ENCODE measurements at places on chromosomes 16 and 17.

DNA sequence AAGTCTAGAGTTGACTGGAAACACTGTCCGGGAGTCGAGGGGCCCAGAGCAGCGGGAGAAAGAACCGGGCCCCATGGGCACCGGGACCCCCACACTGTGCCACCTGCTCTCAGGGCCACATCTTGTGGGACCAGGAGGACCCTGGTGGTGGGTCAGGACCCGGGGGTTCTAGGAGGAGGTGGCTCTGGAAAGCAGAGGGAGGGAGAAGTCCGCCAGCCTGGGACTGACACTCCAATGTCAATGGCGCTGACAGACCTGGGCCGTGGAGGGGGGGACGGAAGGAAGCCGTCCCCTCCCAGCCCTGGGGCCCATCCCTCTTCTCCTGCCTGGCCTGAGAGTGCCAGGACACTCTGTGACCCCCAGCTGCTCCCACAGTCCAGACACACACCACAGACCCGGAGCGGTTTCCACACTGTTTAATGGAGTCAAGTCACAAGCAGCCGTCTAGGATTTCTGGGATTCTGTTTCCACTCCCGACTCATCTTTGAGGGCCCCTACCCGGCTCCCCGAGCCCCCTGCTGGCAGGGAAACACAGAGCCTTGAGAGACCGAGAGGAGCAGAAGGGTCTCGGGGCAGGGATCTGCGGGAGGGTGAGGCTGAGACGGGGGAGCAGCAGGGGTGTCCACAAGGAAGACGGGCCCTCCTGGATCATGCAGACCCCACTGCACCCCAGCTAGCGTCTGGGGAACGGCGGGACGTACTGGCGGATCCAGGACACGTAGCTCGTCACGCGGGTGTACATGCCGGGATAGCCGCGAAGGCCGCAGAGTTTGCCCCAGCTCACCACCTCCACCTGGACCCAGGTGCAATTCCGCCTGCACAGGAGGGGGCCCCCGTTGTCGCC lies 23.5 kb upstream of the UBE2I start:
- DNase-seq, result no peak

DNA sequence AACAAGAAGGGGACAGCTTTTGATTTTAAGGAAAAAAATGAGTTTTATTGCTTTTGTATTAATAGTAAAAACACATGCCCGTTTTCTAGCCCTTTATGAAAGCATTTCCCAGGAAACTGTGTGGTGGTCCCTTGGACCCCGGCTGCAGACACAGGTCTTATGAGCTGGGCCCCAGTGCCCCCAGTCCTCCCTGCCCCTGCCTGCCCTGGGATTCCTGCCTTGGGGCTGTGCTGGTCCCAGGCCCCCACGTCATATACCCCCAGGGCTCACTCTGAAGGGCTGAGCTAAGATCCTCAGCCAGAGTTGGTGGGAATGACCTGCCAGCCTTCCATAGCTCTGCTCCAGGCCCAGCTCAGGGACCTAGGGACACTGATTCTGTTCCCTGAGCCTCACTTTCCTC lies 30.8 kb downstream of the GINS2 start:
- no peak for DNase-seq

- no peak for DNase-seq
These were observed 30.7 kb upstream of the CDH5 start for GRCh38 chr16:66335704-66336329.

- DNase-seq, result no peak
These were observed 369.1 kb downstream of the CPPED1 start for GRCh38 chr16:12434567-12434966.

DNA sequence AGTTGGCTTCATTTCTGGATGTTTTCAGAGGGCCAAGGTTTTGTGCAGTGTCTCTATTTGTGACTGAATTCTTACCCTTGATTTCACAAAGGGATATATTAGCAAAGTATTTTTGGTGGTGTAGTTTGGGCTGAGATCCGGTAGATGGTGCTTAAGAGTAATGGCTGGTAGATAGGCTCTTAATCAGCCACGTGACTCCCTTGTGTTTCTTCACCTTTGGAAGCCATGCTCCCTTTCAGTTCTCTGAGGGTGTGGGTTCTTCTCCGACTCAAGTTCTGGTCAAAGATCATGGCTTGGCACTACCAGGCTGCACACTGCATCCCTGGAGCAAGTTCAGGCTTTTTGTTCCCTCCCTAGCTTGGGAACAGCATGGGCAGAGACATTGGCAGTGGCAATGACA lies 887.3 kb downstream of the CDH8 start:
- no peak for DNase-seq

DNA sequence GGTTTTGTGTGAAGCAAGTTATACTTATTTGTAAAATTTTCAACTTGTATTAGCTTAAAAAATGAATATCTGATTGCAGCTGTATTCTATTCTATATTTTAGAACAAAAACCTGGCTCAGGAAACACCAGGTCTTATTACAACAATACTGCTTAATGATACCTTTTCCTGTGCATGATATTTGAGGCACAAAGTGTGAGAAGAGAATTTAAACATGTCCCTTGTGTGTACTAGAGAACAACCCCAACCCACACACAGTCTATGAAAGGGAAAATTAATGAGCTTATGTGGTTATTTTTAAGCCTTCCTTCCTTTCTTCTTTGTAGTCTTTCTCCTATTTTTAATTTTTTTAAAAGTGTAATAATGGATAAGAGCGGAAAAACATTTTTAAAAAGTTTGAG lies 122.6 kb upstream of the MON1B start:
- DNase-seq, result no peak

DNA sequence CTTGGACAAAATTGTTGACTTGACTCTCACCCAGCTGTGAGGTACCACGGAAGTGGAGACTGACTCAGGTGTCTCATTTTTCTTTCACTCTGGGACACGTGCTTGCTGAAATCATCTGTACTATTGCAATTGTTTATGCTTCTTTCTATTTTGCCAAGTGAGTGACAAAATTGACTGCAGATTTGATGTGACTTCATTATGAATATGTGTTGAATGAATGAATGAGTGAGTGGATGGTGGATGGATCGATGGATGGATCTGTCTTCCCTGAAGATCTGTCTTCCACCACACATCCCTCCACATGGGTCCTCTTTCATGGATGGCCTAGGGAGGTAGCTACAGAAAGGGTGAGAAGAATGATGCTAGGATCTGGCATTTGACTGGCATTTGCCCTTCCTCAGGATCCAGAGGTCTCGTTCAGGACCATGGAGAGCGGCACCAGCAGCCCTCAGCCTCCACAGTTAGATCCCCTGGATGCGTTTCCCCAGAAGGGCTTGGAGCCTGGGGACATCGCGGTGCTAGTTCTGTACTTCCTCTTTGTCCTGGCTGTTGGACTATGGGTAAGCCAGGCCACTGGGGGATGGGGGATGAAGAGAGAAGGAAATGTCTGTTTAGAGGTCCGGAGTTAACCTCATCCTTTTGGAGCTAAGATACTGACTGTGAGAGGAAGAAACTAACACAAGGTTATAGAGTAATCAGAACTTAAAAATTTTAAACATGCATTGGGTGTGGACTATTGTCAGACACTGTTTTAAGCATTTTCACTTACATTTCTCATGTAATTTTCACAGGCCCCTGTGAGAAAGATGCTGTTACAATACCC lies 12.7 kb downstream of the SLC5A11 start:
- peak; percentile 40 for DNase-seq

DNA sequence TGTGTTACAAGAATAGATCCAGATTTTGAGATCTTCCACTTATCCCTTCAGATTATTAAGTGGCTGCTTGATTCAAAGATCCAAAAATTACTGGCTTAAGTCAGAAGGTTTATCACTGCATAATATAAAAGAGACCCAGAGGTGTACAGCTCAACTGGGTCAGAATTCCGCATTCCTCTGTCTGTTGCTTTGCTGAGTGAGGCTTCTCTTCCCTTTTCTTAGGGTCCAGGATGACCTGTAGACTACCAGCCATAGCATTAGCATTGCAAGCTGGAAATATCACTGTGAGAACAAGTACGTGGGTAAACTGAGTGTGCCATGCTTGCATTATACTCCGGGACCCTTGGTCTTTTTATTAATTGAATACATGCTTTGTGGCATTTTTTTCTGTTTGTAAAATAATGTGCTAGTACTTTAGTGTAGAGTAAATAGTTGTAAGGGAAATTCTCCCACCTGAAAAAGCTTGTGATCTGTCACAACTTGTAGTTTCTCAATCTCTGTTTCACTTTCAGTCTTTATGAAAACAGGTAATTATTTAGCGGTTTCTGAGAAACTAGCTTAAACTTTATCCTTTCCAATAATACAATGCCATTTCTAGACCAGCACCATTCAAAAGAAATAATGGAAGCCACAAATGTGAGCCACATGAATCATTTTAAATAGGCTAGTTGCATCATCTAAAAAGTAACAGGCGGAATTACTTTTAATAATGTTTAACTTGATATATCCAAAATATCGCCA lies 61.6 kb downstream of the TNRC6C start:
- DNase-seq, result no peak

- no peak for DNase-seq
These were observed 268.3 kb upstream of the MAF start for GRCh38 chr16:79868841-79869240.

DNA sequence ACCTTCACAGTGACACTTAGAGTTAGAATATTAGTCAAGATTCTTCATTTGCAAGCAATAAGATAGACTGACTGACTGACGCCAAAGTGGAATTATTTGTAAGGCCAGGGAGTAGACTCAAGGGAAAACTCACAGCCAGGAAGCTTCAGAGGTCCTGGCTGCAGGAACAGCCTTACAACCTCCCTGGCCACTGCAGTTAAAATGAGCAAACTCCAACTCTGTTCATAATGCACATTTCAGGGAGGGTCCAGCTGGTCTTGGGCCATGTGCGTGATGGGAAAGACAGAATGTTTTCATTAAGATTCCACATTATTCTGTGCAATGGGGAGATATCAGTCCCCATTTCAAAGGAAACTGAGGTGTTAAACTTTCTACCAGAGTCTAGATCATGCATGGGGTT lies 9.9 kb downstream of the CAPNS2 start:
- DNase-seq, result no peak

GRCh38 chr16:12752159-12752558 lies 51.5 kb downstream of the CPPED1 start:
- no peak for DNase-seq

GRCh38 chr17:37553401-37553966 lies 55.7 kb downstream of the SYNRG start:
- DNase-seq, result no peak

DNA sequence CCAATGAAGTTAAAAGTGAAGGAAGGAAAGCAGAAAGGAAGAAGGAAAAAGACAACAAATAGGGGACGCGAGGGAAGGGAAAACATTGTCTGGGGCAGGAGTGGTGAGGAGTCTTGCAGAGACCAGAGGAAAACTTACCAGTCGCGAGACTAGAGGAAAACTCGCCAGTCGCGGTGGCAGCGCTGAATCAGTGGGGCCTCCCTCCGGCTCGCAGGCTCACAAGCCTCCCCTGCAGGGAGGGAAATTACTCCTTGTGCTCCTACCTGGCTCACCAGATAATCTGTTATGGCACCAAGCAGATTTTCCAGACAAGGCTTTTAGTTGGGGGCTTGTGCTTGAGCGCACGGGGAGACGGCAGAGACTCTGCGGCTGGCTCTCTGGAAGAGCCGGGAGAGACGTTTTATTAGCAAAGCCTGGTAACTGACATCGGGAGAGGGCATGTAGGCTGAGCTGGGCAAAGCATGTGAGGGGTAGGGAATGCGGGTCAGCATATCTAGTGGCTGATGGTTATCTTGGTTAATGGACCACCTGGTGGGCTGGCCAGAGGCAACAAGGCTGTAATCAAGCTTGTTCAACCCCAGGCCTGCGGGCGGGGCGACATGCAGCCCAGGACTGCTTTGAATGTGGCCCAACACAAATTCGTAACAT lies 37.1 kb downstream of the LCMT1 start:
- no peak for DNase-seq

GRCh38 chr17:19364699-19365498 lies 2.4 kb upstream of the B9D1 start:
- DNase-seq, result no peak

DNA sequence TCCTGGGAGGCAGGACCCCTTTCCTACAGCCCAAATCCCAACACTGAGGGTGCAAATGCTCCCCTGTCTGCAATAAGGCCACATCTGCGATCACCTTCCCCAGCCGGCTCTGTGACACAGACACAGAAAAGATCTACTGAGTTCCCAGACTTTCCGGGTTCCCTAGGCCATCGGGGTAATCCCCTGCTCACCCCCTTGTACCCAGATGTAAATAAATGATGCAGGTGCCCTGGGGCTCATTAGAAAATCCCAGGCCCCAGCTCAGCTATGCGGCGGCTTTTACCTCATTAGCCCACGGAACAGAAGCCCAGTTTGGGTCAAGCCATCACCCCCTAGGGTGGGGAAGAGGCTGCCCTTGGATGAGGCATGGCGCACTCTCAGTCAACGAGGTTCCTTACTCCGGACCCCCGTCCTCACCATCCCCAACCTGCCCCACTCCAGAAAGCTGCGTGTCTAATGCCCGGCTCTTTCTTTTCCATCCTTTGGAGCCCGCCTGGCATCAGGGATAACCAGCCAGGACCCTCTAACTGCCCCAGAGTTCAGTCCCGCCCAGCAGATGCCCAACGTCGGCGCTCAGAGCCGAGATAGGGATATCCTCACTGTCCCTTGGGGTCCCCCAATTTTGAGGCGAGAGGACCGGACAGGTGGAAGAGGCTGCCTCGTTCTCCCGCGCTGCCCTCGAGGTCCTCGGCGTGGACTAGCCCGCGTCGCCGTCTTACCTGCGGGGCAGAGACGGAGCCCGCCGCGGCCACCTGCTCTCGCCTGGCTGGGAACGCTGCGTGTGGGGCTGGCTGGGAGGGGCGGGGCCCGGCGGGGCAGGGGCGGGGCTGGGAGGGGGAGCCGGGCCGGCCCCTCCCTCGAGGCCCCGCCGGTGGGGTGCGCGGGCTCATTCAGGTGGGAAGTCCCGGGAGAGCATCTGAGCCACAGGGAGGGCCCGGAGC lies at the start of gene ZNF385C:
ZNF385C (minus strand) TSS at position 783 of the 941 bp plus-strand sequence. CDS start 35,417 bp downstream, outside the sequence.
- no peak for DNase-seq

- DNase-seq, result no peak
These were observed 51.5 kb downstream of the HIC1 start for GRCh38 chr17:2106308-2106955.

GRCh38 chr16:1809281-1809801 lies 15.8 kb upstream of the IGFALS start:
- no peak for DNase-seq

GRCh38 chr16:23469814-23470213 lies 16.8 kb upstream of the COG7 start:
- no peak for DNase-seq

DNA sequence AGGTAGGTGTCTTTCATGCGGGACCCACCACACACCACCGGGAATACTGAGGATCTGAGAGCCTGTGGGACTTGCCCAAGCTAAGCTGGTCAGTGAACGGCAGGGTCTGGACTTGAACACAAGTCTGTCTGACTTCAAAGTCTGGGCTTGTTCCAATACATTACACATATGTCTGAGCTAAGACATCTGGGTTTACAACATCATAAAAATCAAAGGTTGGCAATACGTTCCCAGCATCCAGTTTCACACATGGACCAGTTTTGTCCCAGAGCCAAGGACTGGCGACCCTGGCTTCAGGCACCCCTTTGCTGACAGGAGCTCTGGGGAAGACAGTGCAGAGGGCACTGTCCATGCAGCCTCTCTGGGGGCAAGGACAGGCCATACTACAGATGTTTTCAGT lies 27.9 kb upstream of the AXIN2 start:
- no peak for DNase-seq

Data from activated CD4-positive, CD25-positive, alpha-beta regulatory T cell treated with anti-CD3 and anti-CD28 coated beads, Interleukin-2, amount 50 U/mL, for 72 hours (primary cell).